ENCODE measurements at places on chromosomes 3 and 15.
A peak's percentile ranks its signal among the peaks of the same experiment; 100 is the strongest.

DNA sequence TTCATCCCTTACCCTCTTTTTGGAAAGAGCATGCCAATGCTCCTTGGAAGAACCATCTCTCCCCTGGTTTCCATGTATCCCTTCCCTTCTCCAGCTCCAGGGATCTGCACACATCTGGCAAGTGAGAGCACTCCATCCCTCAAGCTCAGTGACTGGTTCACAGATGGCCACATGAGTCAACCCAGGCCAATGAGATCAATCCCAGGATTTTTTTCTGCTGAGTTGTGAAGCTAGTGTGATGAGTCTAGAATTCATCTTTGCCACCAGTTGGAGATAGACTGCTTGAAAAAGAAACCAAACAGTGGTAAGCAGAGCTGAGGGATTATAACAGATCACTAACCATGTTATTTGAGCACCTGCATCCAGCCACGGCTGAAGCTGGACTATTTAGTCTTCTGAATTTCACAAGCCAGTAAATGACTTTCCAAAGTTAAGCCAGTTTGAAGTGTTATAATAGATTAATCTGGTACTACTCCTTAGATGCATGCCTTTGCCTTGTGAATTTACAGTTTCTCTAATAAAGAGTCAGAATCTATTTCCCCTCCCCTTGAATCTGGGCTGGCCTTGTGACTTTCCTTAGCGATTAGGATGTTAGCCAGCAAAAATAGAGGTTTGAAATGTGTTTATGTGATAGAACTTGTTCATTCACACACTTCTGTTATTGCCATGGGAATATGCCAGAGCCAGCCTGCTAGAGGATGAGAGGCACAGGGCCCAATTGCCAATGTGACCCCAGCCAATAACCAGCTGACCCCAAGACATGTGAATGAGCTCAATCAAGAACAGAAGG, 159.8 kb downstream of the WNT5A start:
- DNase-seq = no peak

DNA sequence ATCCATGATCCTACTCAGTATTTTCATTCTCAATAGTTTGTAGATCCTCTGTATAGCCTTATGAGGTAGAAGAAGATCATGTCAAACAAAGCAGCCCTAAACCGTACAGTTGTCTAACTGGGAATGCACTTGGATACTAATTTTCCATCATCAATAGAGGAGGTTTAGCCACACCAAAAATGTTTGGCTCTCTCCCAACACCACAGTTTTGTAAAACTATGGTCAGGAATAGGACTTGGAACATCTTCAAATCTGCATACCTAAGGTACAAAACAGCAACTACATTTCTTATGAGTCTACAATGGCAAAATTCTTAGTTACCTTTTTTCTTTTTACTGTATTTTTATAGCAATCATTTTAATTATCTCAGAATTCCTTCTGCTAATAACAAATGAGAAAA, 1001.6 kb downstream of the ROBO2 start:
- no peak for DNase-seq

DNA sequence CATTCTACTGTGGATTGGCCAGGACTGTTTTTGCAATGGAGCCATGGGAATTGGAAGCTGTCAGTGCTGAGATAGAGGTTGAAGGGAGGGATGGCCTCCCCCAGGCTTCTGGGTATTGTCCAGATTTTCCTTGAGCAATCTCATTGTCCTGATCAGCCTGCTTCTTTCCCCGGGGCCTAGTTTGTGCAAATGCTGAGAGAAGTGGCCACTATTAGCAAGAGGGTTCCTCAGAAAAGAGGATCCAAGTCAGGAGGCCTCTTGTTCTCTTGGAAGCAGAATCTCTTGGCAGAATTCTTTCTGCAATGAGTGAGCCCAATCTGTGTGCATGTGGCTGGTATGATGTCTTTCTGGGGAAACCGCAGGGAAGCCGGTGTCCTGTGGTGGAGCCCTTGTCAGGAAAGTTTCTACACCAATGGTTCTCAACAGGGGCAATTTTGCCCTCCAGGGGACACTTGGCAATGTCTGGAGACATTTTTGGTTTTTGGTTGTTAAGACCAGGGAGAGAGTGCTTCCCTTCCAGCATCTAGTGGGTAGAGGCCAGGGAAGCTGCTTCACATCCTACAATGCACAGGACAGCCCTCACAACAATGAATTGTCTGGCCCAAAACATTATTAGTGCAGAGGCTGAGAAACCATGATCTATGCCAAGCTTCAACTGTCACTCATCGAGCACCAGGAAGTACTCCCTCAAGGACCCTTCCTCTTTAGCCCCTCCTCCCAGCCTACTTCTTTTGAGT, 2.0 kb downstream of the LIPC start:
- peak; percentile 86 for DNase-seq

- DNase-seq = no peak
Observed at GRCh38 chr15:48086133-48086532, 34.7 kb upstream of the SLC24A5 start.

DNA sequence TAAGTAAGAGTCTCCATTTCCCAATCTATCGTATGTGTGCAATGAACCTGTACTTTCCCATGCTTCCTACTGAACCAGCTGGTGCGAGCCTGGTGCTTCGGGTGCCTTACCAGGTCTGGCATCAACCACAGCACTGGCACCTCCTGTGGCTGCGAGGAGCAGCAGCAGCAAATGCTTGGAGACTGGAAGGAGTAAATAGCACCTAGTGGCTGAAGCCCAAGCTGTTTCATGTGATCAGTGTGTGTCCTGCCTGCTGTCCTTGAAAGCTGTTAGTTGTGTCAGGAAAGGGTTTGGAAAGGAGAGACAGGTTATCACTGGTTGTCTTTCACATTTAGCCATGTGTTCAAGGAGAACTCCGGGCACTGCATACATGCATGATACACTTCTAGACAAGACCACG, 31.8 kb downstream of the PCOLCE2 start:
- DNase-seq = no peak

- DNase-seq = no peak
Observed at GRCh38 chr3:67376416-67376815, 278.0 kb downstream of the SUCLG2 start.

DNA sequence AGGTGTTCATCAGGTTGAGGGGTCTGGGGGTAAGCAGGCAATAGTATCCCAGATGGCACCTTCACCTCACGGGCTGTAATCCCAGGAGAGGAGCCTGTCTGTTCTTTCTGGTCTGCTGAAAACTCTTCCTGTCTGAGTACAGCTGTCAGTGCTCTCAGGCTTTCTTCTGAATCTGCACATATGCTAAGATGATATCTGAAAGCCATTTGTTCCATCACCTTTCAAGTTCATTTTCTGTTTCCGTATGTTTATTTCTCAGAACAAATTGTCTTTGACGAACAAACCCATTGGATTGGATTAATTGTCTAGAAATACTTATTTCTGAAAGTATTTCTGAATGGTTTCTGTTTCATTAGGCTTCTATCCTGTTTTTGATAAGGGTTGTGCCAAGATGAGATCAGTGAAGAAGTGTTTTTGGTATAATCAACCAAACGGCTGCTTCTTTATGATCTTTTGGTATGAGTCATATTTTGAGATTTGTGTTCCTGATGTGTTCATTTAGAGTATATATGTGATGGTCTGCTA, 13.3 kb downstream of the ZNF592 start:
- DNase-seq = no peak

- peak; percentile 1 for DNase-seq
Observed at GRCh38 chr3:38479431-38480092, 16.6 kb upstream of the EXOG start.

- DNase-seq = no peak
Observed at GRCh38 chr3:70621451-70621850, 309.0 kb upstream of the MDFIC2 start.

GRCh38 chr15:91599261-91599660, 254.2 kb upstream of the SLCO3A1 start:
- DNase-seq = peak; percentile 22

GRCh38 chr3:111617406-111617805, 22.3 kb upstream of the ZBED2 start:
- no peak for DNase-seq

- DNase-seq = no peak
Observed at GRCh38 chr3:151548195-151548594, 87.3 kb upstream of the IGSF10 start.
